A172 (cell line): ENCODE measurements at places on chromosomes 5 and 9.

GRCh38 chr9:33676746-33677505, 118.4 kb upstream of the PRSS3 start:
- DNase-seq: no peak

DNA sequence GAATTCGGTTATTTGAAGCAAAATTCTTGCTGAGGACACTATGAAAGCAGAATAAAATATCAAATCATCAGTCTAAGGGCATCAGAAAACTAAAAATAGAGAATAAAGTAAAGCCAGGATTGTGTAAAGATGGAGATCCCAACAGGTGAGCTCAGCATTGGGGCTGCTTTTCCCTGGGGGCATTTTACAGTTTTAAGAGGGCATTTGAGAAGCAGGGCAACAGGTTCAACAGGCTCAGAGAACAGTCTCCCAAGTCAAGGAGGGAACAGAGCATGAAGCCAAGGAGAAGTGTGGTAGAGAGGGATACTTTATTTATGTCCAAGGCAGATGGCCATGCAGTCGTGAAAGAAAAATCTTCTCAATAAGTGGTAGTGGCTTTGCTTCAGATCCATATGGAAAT, 145.4 kb downstream of the SYK start:
- DNase-seq: no peak

DNA sequence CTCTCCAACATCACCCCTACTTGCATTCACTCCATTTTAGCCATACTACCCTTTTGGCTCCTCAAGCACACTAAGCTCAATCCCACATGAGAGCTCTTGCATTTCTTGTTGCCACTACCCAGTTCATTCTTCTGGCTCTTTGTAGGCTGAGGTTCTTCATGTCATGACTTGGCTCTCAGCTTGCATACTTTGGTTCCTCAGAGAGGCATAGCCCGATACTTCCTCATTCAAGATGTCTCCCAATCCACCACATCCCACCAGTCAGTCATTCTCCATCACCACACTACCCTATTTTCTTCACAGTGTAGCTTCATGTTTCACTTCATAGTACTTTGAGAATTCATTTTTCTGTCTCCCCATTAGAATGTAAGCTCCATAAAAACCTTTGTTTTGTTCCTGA, 116.7 kb downstream of the NR6A1 start:
- DNase-seq: no peak

GRCh38 chr5:56607551-56607950, 207.8 kb upstream of the MAP3K1 start:
- DNase-seq: peak; percentile 60

GRCh38 chr9:129667378-129667777, 1.9 kb downstream of the PRRX2 start:
- DNase-seq: no peak

DNA sequence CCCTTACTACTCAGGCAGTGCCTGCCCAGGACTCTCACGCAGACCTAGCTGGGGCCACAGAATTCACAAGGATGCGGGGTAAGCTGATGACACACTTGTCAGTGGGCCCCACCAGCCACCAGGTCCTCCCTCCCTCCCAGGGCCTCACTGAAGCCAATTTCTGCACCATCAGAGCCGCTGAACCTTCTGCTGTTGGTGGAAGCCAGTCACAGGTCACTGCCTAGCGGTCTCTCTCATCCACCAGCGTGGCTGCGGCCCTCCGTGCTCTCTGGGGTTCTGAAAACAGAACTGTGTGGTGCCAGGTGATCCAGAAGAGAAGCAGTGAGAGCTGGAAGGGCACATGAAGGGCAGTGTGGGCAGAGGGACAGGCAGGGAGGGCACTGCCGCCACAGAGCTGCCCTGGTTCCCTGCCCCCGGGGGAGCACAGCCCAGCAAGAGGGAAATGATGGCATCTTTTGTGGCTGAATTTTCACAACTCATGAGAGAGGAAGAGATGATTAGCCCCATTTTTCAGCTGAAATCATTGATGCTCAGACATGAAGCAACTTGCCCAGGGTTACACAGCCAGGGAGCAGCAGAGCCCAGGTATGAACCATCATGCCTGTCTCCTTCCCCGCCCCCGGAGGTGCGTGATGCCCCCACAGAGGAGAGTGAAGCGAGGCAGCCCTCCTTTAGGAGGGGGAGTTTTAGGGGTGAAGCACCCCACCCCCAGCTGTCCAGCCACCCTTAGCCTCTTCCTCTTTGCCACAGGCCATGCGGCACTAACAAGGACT, 41.4 kb upstream of the CPLX2 start:
- DNase-seq: no peak

DNA sequence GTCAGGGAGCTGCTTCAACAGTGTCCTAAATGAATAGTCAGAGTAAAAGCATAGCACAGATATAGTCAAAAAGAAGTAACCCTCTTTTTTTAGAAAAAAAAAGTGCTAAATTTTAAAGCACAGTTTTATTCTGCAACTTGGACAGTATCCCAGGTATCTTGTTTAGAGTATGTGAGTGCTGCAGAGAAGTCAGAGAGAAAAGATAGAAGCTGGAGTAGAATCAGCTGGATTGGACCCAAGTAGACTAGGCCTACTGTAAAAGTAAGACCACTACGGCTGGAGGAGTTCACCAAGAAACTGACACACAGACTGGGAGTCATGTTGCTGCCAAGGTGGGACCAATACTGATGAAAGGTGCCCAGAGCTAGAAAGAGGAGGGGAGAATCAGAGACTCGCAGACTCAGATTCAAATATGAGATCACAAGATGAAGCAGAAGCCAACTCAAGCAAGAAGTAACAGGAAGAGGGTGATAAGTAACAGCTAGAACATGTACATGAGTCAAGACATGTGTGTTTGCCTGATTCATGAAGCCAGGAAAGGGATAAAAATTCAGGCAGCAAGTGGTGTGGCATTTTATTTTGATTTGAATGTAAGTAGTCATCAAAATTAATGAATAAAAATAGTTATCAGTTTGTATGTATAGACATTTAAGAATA, 25.6 kb upstream of the TUSC1 start:
- no peak for DNase-seq

DNA sequence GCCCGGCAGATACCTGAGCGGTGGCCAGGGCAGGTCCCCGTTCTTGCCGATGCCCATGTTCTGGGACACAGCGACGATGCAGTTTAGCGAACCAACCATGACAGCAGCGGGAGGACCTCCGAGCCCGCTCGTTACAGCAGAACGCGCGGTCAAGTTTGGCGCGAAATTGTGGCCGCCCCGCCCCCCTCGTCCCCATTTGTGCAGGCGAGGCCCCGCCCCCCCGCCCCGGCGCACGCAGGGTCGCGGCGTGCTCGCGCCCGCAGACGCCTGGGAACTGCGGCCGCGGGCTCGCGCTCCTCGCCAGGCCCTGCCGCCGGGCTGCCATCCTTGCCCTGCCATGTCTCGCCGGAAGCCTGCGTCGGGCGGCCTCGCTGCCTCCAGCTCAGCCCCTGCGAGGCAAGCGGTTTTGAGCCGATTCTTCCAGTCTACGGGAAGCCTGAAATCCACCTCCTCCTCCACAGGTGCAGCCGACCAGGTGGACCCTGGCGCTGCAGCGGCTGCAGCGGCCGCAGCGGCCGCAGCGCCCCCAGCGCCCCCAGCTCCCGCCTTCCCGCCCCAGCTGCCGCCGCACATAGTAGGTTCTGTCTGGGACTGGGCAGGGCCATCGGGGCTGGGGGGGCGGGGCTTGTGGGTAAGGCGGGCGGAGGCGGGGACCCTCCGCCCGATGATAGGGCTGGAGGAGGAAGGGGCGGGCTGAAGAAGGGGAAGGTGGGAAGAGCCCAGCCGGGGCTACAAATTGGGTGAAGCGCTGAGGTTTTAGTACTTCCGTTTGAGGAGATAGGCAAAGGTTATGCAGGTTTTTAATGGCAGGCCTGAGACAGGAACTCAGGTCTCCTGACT, at the start of the genes DHFR and MSH3:
DHFR (minus strand) TSS at position 593 of the 840 bp plus-strand sequence; CDS start at position 99, 494 bp downstream.
MSH3 (plus strand) TSS at position 262 of the 840 bp plus-strand sequence; CDS start at position 338, 76 bp downstream.
- DNase-seq: peak; percentile 92

DNA sequence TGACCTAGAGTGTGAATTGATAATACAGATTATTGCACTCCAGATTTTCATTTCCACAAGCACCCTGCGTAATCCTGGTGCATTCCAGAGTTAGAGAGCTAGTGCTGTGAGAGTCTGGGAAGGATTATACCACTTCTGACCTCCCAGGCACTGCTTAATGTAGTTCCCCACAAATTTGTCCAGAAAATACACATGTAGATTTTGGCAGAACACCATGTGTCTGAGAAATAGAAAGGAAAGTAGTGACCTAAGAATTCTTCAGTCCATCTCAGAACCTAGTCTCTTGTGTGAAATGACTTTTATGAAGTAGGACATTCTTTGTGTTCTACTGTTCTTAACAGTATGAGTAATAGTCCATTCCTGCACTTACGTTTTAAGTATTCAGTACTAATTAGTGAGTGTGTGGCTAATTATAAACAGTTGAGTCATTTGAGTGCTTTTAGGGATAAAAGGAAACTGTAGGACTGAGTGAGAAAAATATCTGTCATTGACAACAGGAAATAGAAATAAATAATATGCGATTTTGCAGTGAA, 27.8 kb upstream of the PTPDC1 start:
- DNase-seq: peak; percentile 66

GRCh38 chr5:111224561-111225345, 569 bp downstream of the CAMK4 start:
- DNase-seq: no peak

DNA sequence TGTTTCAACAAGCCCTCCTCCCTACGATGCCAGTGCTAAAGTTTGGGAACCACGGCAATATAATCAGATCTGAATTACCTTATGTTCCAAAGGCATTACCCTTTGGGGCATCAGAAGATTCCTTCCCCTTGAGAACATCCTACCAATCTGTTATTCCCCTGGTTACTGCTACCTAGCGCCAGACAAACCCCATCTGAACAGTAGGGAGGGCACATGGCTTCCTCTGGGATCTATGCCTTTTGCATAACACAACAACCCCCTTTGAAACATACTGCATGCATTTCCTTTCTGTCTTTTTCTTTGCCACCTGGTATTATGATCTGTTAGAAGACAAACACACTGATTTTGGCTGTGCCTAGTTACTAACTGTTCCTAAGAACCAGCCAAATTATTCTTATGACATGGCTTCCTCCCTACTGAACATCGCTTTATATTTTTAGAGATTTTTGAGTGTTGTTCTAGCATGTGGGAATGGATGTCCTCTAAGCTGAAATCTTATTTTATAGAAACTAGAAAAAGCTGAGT, 103.9 kb upstream of the DAPK1 start:
- DNase-seq: no peak

GRCh38 chr9:137149942-137150616, 11.1 kb downstream of the GRIN1 start:
- DNase-seq: no peak

- no peak for DNase-seq
These were observed 65.9 kb upstream of the HTR4 start for GRCh38 chr5:148720257-148720656.

- DNase-seq: no peak
These were observed 465.4 kb downstream of the RASEF start for GRCh38 chr9:82597241-82598203.

DNA sequence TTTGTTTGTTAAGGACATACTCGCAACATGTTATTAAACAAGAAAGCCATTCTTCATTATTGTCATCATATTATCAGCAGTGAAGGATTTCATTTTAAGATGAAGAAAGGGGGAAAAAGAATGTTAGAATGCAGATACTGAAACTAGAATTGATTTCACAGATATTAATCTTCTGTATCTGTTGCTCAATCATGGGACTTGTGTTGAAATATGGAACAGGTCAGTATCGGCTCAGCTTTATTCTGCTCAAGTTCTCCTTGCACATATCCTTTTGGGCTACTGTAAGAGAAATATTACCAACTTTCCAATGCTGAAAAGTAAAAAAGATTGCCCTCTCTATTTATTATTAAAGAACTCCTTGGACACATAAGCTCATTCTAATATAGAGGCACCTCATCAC, 13.8 kb upstream of the ANXA1 start:
- no peak for DNase-seq

DNA sequence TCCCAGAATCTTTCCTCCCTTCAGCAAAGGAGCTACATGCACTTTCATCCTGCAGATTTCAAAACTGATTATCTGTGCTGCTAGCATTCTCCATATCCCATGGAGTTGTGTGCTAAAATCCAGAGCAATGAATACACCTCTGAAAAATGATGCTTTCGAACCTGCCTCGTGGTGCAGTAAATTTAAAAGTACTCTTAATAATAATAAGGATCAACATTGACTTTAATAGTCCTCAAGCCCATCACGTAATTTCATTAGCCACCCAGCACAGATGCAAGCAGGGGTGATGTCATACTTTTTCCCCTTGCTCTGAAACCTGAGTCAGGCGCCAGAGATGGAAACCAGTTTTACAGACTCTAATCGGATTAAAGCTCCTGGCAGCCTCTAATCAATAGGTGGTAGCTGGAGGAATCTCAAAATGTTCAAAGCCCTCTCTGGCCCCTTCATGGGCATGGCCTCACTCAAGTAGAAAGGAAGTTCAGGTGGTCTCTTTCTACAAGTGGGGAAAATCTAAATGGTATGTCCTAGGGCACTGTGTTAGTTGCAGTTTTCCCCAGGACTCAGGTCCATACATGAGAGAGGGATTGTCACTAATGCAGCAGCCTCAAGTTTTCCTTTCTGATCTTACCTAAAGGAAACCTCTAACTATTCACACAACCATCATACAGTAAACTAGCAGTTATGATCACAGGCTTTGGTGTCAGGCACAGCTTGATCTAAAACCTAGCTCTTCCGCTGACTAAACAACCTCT, 221.6 kb upstream of the SLC30A5 start:
- DNase-seq: no peak

- DNase-seq: no peak
These were observed 3.0 kb downstream of the CCDC187 start for GRCh38 chr9:136300866-136301265.

- no peak for DNase-seq
These were observed 35.0 kb upstream of the EGFL7 start for GRCh38 chr9:136627703-136628102.
